ENCODE measurements at places on chromosomes 6 and 20.
A peak's percentile ranks its signal among the peaks of the same experiment; 100 is the strongest.

DNA sequence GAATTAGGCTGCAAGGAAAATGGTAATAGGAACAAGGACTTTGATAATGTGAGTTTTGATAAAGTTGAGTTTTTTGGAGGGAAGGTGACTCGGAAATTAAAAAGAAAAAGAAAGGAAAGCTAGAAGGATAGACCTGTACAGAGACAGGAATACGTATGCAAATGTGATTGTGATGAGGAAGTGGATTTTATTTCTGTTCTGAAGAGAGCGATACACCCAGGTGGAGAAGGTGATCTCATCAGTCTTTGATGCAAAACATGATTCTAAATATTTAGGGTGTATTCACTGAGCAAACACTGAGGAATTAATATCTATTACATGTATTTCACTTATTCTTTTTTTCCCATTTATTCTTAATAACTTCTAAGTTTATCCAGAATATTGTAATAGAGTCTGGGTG lies 9.2 kb upstream of the PLEKHG1 start:
- no peak for DNase-seq

DNA sequence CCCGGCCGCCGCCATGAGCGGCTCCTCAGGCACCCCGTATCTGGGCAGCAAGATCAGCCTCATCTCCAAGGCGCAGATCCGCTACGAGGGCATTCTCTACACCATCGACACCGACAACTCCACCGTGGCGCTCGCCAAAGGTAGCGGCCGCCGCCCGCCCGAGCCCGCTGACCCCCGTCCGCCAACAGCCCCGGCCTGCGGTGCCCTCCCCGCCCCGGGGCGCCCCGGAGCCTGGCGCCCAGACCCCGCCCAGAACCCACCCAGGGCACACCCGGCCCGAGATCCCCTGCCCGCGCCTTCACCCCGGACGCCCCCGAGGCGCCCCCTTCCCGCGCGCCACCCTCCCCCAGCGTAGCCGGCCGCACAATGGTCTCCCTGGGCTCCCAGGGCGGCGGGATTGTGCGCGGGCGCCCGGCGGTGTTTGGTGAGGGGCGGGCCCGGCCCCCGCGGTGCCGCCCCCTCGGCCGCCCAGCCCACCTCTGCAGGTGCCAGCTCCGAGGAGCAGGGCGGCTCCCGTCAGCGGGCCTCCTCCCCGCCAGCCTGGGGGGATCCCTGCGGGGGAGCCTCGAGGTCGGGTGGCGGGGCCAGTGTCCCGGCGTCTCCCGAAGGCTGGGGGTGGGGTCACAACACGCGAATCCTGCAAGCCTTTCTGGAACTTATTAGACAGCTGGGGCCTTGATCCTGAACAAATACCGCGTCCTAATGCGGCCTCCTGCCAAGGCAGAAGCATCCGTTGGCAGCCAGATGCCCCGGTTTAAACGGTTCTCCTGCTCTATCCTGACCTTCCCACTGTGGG lies 577 bp downstream of the LSM14B start:
- DNase-seq: peak; percentile 35

GRCh38 chr6:107511511-107511993 lies 21.6 kb downstream of the SOBP start:
- DNase-seq: no peak

- DNase-seq: no peak
Measured at GRCh38 chr6:108235127-108235526, 25.7 kb downstream of the SNX3 start.

- no peak for DNase-seq
Measured at GRCh38 chr6:9606435-9607134, 808.3 kb downstream of the TFAP2A start.

- DNase-seq: no peak
Measured at GRCh38 chr6:137820425-137820824, 46.6 kb upstream of the TNFAIP3 start.

- no peak for DNase-seq
Measured at GRCh38 chr6:155432293-155432692, 23.3 kb downstream of the NOX3 start.

GRCh38 chr6:146026873-146027272 lies 2.0 kb upstream of the GRM1 start:
- no peak for DNase-seq

DNA sequence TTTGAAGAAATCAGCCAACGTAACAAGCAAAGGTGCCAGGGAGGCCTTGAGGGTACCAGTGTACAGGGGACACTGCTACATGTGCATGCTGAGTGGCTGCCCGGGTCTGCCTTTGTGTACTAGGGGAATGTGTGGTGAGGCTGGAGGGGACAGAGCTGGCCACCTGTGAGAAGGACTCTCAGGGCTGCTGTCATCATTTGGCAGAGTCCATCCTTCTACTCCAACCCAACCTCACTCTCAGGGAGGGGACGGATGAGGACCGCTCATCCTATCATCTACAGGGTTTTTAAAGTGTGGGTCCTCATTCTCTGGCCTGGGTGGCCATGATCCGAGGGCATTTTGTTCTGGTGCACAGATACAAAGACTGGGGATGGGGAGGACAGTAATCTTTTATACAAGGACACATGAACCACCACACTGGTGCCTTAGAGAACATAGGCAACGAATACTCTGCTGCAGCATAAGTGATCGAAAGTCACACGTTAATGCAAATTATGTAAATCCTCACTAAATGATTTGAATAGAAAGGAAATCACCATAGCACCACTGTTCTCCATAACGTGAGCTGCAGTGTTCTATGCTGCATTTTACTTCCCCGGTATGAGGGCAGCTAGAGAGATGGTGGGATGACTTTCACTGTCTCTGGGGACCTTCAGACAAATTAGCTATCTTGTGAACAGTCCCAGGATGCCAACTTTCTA lies 181.4 kb downstream of the GMPR start:
- no peak for DNase-seq

GRCh38 chr6:144285548-144285797 lies 338 bp downstream of the UTRN start:
- no peak for DNase-seq

Data from T-helper 9 cell (primary cell).